ENCODE measurements at places on chromosomes 2 and 18. TPM values are rescaled to one million over a fixed set of nuclear protein-coding genes. Genes with fewer than 3 reads are reported as not detected.
A peak's percentile ranks its signal among the peaks of the same experiment; 100 is the strongest.

The POMC gene
- 0.44 TPM for total RNA-seq

DNA sequence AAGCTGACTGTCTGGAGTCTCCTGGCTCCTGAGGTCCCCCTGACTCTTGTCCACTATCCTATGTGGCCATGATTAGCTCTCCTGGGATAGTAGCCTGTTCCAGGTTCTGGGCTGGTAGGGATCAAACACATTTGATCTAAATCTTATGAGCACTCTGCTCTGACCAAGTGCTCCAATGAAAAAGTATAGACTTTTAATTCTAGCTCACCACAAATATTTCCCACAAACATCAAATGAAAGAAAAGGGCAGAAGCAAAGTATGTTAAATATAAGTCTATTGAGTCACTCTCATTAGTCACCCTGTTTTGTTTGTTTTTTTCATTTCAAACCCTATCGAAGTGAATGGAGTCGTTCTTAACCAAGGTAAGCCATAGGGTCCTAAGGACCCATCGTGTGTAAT is 39.7 kb upstream of the NEDD4L start:
- ATAC-seq = no peak

- ATAC-seq = no peak
Observed at GRCh38 chr18:62732617-62733016, 17.3 kb downstream of the PHLPP1 start.

GRCh38 chr2:232022718-232023117 is 61.2 kb downstream of the DIS3L2 start:
- no peak for ATAC-seq

DNA sequence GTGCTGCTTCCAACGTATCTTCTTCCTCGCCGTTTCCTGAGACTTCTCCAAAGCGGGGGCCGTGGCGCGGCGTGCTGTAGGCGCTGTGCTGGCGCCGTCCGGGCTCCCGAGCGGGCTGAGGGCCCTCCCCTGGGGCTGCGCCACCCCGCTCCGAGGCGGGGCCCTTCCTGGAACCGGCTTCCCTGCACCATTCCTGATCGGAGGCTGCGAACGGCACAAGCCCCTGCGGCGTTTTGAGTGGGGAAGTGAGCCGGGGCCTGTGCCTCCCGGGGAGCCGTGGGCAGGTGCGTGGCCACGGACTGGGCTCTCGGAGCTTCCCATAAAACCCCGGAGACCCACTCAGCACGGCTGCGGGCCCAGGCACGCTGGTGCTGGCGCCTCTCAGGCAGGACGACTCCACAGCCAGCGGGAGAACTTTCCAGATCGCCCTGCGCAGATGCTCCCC is 74.7 kb downstream of the PSMG2 start:
- ATAC-seq = peak; percentile 35

The ARHGAP15 gene
- 2.6 TPM for total RNA-seq

DNA sequence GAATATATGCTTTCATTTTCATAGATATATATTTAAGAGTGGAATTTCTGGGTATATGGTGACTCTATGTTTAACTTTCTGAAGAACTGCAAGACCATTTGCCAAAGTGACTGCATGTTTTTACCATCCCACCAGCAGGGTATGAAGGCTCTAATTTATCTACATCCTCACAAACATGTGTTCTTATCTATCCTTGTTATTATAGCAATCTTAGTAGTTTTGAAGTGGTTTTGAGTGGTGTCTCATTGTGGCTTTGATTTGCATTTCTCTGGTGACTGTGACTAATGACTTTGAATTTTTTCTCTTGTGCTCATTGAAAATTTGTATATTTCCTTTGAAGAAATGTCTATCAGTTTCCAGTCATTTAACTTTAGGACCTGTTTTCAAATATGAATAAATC is 310.2 kb upstream of the NRP2 start:
- no peak for ATAC-seq

DNA sequence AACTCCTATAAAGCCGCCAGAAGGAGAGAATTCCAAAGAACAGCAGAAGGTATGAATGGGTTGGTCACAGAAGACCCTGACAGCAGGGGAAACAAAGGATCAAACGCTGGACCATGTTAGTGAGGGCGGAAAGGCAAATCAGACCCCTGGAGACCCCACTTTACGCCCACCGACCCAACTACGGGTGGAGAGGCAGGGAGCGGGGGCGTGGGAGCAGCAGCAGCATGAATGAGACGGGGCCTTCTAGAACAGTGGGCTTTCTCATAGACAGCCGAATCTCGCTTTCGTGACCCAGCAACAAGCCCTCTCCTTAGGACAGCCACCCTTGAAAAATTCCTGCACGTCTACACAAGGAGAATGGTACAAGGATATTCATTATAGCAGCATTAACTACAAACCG is 191.0 kb downstream of the HDAC4 start:
- ATAC-seq = no peak

The ZNF236 gene
- total RNA-seq = 8.9 TPM

DNA sequence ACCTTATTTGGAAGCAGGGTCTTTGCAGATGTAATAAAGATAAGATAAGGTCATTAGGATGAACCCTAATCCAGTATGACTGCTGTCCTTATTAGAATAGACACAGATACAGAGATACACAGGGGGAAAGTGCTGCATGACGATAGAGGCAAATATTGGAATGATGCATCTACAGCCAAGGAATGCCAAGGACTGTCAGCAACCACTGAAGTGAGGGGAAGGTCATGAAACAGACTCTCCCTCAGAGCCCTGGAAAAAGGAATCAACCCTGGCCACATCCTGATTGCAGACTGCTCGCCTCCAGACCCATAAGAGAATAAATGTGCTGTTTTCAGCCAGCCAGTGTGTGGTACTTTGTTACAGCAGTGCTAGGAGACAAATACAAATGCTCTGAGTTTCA is 14.8 kb downstream of the TMEM237 start:
- ATAC-seq = no peak

GRCh38 chr2:204681412-204681811 is 136.1 kb downstream of the PARD3B start:
- no peak for ATAC-seq

DNA sequence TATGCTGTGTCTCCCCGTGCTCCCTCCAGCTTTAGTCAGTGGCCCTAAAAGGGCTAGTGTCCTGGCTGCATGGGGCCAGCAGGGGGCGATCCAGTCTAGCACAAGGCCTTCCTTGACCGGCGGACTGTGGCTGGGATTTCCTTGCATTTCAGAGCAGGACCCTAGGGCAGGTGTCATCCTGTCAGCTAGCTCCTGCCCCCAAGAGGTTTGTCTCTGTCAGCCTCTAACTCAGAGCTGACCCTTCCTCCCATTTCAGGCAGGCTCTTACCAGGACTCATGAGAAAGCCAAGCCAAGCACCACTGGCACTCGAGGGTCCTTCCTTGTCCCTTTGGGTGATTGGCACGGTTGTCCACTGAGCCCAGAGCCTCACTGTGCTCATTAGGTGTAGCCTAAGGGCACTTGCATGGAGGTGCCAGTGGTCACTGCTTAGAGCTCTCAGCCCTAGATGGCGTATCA is 140.3 kb downstream of the RPIA start:
- ATAC-seq = peak; percentile 70

DNA sequence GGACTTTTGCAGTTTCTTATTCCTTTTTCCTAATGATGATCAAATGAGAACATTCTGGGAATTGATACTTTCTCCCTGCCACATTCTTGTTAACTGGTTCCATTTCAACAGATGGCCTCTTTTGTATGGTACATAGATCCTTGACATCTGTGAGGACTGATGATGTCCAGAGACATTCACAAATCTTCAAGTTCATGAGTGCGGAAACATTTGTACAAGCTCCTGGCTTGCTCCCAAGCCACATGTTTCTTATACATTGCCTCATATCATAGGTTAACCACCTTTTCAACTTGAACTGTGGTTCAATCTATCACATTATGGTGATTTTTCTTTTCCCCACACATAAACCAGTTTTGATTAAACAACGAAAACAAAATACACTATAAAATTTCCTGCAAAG is 267.3 kb downstream of the CLIP4 start:
- ATAC-seq = no peak

GRCh38 chr2:48343571-48344440 is 186.1 kb upstream of the STON1 start:
- ATAC-seq = peak; percentile 63

DNA sequence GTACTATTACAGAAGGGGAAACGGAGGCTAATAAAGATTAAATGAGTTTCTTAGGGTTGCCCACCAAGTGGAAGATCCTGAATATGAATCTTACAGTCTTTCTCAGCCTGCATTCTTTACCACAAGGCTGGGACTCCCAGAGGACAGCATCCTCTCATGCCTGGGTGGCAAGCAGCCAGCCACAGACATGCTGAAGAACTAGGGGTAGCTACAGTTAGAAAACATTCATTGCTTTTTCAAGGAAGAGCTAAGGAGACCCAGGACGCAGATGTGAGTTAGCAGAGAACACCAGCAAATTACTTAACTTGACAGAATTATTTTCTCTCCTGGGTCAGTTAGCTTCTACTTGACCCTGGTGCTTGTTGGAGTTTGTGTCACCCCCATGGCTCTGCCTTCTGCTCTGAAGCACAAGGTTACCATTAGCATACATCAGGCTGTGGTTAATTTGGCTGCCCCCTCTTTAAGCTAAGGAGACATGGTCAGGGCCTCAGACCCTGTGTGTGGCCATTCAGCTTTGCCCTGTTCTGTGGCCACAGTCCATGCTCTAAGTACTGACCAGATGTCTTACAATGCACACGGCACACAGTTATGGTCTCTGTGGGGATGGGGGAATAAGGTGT is 132.3 kb upstream of the TNP1 start:
- no peak for ATAC-seq

The KCMF1 gene
- total RNA-seq = 80.7 TPM

DNA sequence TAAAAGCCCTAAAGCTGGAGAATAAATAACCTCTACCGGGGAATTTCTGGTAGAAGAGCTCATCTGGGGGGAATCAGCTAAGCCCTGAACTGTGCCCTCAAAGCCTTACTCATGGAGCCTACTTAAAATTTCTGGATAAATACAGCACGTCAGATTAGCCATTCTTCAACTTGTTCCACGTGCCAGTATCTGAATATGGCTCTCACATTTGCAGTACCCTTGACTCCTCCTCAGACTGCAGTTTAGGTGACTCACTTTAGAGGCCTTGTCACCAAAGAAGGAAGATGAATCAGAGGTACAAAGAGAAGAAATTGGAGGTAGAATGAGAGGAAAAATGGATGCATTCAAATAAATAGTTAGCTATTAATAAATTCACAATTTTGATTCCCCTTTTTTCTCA is 34.6 kb upstream of the POTEC start:
- no peak for ATAC-seq

GRCh38 chr2:117875786-117876185 is 61.3 kb downstream of the DDX18 start:
- ATAC-seq = no peak

GRCh38 chr2:29270701-29271121 is 155.5 kb downstream of the CLIP4 start:
- no peak for ATAC-seq

The AKAIN1 gene
- not detected for total RNA-seq

- no peak for ATAC-seq
Observed at GRCh38 chr2:147067136-147067535, 777.7 kb upstream of the ACVR2A start.

The ST8SIA5 gene
- total RNA-seq = not detected

DNA sequence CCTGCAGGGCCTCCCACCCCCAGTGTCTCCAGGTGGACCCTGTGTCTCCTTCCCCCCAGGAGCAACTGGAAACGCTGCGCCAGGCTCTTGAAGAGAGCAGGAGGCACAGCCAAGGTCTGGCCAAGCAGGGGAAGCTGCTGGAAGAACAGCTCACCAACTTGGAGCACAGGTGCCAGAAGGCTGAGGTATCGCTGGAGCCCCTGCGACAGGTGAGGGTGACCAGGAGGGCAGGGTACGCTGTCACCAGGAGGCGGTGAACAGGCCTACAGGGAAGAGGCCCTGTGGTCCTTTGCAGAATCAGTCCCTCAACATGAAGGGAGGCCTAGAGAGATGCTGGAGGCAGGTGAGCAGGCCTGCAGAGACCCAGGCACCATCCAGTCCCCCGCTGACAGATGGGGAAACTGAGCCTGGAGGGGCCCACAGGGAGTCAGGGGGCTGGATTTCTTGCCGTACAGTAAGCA is 15.6 kb upstream of the SNED1 start:
- ATAC-seq = peak; percentile 10

The GKN2 gene
- total RNA-seq = not detected

- ATAC-seq = peak; percentile 17
Observed at GRCh38 chr2:127085317-127085681, 21.7 kb downstream of the BIN1 start.

GRCh38 chr2:69659349-69659748 is 15.8 kb upstream of the AAK1 start:
- no peak for ATAC-seq

DNA sequence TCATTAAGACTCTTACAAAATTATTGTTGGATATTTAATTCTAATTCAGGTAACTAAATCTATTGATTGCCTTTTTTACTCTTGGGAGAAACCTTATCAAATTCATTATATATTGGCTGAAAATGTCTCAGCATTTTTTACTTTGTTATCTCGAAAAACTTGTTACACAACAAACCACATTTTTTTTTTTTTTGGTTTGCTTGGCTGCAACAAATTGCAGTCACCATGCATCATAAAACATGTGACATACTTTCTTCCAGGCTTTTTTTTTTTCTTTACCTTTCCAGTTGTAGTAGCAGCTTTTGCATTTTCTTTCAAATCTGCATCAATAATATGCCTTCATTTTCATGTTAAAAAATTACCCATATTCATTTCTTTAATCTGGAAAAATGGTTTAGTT is 186.7 kb downstream of the TDRD15 start:
- ATAC-seq = no peak

The CSRNP3 gene
- 1.2 TPM for total RNA-seq

The KLHL29 gene
- 3.6 TPM for total RNA-seq

DNA sequence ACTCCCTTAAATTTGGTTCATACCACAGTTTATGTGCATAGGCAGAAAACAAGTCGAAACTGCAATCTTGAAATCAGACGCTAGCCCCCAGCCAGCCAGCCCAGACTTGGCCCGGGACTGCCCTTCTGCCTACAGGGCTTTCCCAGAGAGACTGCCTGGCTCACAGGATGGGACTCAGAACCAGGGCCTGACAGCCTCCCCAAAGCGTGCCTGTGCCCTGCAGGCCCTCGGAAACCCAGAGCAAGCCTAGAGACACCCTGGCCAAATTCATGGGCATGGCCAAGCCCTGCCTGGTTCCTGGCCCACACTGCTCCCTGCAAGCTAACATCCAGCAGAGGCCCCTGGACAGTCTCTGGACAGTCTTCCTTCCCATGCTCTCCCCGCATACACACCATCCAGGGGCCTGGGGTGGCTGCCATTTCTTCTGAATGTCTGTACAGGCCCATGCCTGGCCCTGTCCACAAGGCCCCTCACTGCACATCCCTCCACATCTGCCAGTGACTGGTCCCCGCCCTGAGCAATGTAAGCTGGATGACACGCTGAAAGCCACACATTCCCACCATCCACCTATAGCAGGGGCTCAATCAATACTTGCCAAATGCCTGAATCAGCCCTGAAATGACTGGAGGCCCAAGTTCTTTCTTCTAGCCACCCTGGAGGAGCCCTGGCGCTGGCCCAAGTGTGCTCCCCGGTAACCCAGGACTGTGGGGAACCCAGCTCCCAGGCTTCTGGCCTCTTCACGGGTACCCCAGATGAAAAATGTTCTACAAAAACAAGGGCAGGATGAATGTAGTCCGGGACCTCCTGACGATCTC is 73.1 kb downstream of the HDAC4 start:
- peak; percentile 56 for ATAC-seq

GRCh38 chr2:124920448-124920847 is 895.4 kb downstream of the CNTNAP5 start:
- ATAC-seq = no peak

The CLIP4 gene
- total RNA-seq = 35.1 TPM
